ENCODE measurements at places on chromosomes 2 and 18.

- DNase-seq: no peak
Measured at GRCh38 chr2:55965966-55966365, 42.4 kb upstream of the EFEMP1 start.

GRCh38 chr2:165927353-165927752, 26.2 kb downstream of the TTC21B start:
- DNase-seq: peak; percentile 49

DNA sequence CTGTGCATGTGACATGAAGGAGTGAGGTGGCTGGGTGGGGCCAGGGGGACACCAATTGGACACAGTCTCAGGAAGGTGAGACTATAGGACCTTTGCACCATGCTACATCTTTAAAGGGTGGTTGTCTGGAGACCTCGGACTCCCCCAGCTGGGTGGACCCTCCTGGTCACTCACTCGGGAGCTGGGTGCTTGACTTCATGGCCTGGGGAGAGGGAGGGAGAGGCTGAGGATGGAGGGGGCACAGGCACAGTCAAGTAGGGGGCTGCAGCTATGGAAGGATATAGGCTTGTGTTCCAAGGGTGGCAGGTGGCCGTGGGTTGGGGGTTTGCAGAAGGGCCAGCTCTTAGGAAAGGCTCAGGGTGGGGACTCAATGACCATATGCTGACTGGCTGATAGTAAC, 7.1 kb upstream of the CELF4 start:
- DNase-seq: no peak

DNA sequence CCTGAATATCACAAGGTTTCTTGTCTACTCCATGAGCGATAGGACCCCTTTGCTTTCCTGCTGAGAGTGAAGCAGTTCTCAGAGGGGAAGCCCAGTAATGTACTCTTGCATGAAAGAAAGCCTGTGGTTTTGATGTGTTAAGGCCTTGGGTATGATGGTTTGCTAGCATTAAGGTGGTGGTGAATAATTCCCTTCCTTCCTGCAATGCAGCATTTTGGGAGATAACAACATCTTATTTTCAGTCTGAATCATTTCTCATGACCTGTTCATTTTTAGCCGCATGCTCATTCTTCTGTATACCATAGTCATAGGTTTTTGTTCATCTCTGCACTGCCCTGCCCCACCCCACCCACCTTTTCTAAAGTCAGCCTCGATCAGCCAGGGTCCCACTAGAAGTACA, 66.2 kb downstream of the HNMT start:
- peak; percentile 88 for DNase-seq

DNA sequence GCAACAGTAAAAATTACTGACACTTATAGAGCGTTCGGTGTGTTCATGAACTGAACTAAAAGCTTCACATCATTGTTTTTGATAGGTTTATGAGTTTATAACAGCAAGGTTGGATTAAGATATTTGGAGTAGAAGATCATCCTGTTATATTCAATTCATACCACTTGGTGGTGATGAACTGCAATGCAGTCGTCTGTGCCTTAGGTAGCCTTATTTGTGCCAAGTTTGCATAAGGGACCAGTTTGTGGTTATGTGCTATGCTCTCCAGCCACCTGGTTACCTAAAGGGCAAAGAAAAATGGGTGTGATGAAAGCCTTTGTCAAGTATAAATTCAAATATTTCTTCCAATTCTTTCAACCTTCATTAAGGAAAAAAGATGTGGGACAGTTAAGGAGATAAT, 150.9 kb upstream of the KCNH7 start:
- no peak for DNase-seq

DNA sequence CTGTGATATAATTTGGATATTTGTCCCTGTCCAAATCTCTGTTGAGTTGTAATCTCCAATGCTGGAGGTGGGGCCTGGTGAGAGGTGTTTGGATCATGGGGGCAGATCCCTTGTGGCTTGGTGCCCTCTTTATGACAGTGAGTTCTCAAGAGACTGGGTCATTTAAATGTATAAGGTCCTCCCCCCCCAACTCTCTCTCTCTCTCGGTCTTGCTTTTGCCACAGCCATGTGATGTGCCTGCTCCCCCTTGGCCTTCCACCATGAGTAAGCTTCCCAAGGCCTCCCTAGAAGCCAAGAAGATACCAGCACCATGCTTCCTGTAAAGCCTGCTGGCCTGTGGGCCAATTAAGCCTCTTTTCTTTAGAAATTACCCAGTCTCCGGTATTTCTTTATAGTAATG, 58.6 kb downstream of the FN1 start:
- peak; percentile 81 for DNase-seq

- DNase-seq: no peak
Measured at GRCh38 chr18:38174594-38174993, 609.0 kb upstream of the CELF4 start.

- DNase-seq: no peak
Measured at GRCh38 chr2:164109006-164109405, 373.2 kb upstream of the FIGN start.

DNA sequence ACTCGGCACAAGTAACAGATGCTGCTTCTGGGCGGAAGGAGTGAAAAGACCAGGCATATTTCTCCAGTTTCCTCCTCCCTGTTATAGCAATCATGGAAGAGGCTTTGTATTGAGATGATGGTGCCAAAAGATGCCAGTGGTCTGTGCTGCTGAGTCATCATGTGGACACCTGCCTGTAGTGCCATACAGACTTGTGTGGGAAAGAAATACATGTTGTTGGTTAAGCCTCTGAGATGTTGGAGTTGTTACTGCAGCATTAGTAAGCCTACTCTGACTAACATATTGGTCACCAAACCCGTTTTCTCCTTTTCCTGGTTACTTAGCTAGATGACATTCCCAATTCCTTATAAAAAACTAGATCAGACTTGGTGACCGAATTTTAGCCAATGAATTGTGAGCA, 356.9 kb downstream of the ZNF521 start:
- DNase-seq: no peak
